ENCODE measurements at places on chromosomes 13 and 19. TPM values are rescaled to one million over a fixed set of nuclear protein-coding genes. Genes with fewer than 3 reads are reported as not detected.

GRCh38 chr19:48393559-48394330, at the start of gene GRIN2D:
GRIN2D (plus strand) TSS chr19:48393668; CDS start chr19:48398393, 4,725 bp downstream.
- DNase-seq, result no peak

DNA sequence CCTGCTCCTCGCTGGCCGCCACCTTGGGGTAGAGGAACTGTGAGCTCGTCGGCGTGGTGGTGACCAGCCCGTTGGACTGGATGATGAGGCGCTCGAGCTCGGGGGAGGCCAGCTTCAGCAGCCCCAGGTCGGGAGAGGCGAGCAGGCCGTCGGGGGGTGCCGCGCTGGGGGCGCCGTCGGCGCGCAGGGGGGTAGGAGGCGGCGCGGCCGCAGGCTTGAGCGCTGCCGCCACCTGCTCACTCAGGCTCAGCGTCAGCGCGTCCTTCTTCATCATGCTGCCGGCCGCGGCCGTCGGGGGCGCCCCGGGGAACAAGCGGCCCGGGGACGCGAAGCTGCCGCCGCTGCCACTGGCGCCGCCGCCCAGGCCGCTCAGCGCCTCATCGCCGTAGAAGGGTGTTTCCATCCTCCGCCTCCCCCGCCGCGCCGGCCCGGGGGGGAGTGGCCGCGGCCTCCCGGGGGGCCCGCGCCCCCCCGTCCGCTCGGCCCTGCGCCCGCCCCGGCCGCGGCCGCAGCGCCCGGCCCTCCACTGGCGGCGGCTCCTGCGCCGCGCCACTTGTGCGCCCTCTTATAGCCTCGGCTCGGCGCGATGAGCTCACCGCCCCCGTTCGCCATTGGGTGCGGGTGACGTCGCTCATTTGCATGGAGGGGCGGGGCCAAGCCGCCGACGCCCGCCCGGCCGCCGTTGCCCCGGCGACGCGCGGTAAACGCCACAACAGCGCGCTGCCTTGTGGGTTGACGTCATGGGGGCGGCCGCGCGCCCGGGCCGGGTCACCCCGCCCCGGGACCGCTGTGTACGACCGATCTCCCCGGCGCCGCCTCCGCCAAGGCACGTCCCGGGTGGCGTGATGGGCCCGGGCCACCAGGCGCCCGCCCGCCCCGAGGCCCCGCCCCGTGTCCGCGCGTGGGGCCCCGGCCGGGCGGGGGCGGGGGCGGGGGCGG, at the start of gene JUND:
Gene JUND (minus strand): TSS at position 541 of the 939 bp plus-strand sequence. CDS start 138 bp downstream, at position 403.
- DNase-seq, result peak; percentile 93

GRCh38 chr19:3866910-3867638, 1.8 kb downstream of the ZFR2 start:
- DNase-seq, result no peak

- no peak for DNase-seq
These were observed 82.6 kb downstream of the TBC1D4 start for GRCh38 chr13:75399168-75399878.

DNA sequence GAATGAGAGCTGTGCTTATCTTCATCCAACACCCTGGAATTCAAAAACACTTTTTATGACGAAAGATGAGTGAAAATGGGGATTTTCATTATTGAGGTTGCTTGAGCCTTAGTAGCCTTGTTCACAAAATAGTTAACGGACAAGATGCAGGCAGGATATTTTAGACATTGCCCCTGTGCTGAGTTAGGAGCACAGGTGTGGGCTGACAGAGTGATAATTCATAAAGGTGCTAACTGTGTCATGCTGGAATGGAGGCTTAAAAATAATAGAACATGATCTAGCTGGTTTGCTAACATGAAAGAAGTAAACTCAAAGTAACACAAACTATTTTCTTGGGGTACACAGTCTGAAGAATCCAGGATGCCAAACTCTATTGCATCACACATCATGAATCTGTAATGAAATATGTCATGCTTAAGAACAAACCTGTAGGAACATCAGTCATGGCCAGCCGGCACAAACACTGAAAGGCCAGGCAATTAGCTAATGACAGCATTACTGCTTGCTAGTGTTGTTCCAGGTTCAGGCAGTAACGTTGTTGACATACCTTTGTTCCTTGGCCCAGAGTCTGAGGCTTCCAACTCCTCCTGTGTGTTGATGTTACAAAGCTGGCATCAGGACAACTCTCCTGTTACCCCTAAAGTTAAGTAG, 55.3 kb downstream of the FRY start:
- no peak for DNase-seq

The ELSPBP1 gene
- total RNA-seq, result not detected

The WASF3 gene
- 22.1 TPM for total RNA-seq

The EFNB2 gene
- 82.8 TPM for total RNA-seq

The ARL11 gene
- 0.31 TPM for total RNA-seq
